ENCODE measurements at places on chromosomes 12 and 14.

GRCh38 chr12:46907791-46908190, 82.0 kb upstream of the SLC38A4 start:
- no peak for DNase-seq

GRCh38 chr14:100571837-100572236, 15.4 kb downstream of the BEGAIN start:
- DNase-seq: no peak

DNA sequence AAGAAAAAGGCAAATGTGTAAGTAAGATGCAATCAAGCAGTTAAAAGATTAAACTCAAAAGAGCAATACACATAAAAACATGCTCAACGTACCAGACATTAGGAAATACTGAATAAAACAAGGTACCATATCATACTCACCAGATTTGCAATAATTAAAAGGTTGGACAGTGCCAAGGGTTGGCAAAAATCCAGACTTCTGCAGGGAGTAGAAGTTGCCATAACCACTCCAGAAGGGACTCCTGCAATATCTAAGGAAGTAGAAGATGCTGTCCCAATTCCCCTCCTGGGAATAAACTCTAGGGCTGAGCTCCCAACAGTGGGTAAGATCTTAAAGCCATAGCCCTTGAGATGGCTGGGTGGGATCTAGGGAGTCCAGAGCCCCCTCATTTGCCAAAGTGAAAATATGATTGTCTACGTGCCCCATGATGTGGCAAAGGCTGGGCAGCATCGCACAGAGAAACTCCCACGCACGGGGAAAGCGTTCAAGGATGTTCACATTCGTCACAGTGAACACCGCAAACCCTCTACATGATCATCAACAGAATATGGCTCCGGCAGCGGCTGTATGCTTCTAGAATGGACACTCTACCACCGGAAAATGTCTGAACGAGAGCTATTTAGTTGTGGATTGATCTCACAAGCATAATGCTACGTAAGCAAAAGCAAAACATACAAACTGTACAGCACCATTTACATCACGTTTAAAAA, 12.3 kb downstream of the KCTD10 start:
- no peak for DNase-seq

DNA sequence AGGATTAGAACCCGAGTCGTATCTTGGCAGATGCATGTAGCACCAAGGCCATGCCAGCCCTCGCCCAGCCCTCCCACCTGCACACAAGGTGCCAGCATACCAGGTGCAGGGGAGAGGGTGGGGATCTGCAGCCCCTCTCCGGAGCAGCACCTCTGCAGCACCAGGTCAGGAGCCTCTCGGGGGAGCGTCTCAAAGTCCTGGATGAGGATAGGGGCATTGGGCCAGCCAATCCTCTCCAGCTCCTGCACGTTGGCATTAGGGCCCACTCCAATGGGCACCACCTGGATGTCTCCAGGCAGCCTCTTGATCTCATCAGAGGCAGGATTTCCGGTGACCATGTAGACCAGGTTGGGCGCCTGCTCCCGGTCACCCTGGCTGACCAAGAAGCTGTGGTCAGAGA, 73.2 kb upstream of the ANO2 start:
- no peak for DNase-seq

DNA sequence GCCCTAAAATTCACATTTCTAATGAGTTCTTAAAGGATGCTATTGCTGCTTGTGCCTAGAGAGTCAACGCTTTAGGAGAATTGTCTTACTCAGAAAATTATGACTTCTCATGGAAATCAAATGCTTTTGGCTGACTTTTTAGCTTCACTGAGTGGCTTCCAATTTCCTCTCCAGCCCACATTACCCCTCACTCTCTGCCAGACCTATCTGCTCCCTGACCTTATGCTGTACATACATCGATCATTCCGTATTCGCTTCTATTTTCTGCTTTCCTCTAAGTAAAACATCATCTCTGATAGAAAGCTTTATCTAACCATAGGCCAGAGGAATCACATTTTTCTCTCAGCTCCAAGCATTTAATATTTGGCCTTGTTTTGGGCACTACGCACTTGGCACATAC, 12.5 kb upstream of the SMCO3 start:
- no peak for DNase-seq

DNA sequence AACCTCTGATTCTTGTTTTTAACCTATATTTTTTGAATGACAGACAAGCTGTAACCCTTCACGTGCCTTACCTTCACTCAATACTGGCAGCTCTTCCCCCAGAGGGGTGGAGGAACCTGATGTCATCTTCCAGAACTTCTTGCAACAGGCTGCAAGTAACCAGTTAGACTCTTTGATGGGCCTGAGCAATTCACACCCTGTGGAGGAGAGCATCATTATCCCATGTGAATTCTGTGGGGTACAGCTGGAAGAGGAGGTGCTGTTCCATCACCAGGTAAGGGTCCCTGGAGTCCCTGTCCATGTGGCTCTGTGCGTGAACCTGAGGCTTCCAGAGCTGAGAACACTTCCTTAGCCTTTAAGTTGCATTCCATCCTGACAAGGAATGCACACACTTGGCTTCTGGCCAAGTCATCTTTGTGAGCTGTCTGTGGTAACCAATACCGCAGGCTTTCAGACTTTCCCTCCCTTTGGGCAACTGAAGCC, 22.7 kb downstream of the TRAFD1 start:
- DNase-seq: no peak

GRCh38 chr12:18966954-18967353, 162.6 kb upstream of the PLEKHA5 start:
- no peak for DNase-seq

- DNase-seq: no peak
These were observed 6.3 kb downstream of the TRAFD1 start for GRCh38 chr12:112131686-112132085.

DNA sequence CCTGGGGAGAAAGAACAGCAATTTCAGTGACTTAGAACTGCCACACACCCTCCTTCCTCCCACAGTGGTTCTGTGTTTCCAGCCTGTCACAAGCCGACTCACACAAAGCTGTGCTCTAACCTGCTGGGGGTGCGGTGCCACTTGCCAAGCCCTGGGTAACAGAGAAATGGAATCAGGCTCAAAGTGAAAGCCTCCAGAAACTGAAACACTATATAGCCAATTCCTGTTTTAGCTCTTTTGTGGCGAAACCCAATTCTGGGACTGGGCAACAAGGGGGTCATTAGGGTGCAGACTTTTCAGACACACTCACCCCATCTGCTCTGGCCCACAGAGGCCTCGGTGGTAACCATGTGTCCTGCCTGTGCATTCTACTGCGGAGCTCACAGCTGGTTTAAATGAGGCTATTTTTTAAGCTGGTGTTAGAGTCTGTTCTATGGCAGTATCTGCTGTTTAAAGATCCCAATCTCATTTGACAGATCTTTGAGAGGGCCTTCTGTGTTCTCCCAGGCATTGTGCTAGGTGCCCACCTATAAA, 15.2 kb upstream of the ACTR6 start:
- no peak for DNase-seq

DNA sequence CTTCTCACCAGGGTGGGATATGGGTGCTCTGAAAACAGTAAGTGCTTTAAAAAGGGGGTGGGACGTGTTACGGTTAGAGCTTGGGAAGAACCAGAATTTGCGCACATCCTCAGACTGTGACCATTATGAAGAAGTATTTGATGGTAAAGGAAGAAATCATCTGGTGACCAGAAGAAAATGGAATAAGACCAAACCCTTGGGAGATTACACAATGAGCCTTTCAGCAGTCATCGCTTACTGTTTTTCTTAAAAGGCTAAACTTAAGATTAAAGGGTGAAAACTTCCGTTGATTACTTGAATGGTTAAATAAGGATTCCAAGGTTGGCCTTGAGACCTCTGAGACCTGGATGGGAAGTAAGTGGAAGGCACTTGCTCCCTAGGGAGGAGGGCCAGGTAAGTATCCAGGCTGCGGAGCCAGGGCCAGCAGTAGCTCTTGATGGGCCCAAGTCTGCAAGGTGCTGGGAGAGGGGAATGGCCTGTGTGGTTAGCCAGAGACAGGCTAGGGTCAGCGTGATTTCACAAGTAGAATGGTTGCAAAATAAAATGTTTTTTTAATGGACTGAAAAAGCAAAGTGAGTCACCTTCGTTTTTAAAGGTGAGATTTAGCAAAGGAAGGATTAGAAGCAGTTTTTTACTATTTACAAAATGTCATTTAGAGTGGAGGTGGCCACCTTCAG, 13.0 kb upstream of the ISM2 start:
- no peak for DNase-seq

DNA sequence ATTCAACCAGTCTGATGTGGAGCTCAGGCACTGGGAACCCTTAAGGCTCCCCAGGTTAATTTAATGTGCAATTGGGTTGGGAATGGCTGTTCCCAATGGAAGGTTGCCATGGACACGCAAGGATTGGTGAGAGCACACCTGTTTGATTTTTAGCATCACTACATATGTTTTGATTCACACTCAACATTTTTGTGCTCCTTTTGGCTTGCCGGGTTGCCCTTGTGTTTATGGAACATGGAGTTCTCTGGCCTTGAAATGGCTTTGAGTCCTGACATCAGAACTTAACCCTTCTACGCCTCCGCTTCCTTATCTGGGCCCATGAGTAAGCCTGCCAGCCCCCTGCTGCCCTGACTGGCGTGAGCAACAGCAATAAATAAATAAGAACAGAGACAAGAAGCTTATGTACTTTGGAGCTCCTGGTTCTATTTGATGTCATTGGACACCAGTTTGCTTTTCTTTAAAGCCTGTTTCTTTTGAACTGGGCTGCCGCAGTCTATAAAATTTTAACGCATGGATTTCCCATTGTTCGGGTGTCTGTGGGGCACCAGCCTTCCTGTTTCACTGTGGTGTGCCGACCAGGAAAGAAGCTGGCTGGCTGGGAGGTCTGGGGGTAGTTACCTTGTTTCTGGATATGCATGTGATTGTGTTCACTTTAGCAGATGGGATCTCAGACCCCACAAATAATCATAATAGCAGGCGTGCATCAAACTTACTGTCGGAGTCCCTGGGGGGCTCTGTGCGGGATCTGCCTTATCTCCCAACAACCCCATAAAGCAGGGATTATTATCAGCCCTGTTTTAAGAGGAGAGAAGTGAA, 27.8 kb downstream of the TBX3 start:
- DNase-seq: no peak

DNA sequence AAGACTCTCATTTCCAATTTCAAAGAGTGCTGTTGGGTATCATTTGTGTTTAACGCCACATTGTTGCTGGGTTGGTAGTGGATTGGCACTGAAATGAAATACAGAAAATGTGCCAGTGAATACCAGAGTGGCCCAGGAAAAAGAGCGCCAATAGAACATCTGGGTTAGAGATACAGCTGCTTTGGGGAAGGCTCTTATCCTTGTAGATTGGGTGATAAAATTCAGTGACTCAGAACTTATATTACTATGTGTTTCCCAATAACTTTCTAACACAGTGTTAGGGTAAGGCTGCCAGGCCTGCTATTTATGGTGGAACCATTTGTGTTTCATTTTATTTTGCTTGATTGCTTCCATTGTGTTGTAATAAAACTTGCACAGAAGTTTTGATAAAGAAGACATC, 168.2 kb upstream of the SSTR1 start:
- no peak for DNase-seq

- DNase-seq: no peak
These were observed 104.7 kb downstream of the RFLNA start for GRCh38 chr12:124399622-124400021.

DNA sequence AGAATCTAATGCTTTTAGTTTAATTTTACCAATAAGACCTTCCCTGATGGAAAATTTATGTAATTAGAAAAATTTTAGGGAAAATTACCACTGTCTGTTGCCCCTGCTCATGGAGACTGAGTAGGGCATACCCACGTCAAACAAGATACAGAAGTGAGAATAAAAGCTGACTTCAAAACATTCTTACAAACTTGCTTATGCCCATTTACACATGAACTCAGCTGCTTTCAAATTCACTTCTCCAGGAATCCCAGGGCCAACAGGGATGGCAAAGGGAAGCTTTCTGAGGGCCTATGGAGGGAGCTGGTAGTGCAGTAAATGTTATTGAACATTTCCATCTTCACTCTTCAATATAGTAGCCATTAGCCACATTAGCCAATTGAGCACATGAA, 4.8 kb upstream of the NINJ2 start:
- no peak for DNase-seq

DNA sequence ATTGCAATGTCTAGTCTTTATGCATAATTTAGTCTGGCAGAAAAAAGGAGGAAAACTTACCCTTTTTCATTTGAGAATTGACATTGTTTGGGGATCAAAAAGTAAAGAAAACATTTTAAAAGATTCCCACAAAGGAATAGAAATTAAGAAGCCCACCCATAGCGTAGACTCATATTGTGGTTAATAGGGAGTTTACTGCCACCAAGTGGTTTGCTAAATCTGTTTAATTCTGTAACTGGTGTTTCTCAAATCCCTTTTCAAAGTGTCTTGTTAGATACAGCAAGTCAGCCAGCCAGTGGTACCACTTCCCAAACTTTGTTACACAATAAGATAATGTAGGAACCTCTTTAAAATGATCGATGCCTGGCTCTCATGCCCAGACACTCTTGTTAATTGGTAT, 180.3 kb downstream of the IPO8 start:
- DNase-seq: no peak

DNA sequence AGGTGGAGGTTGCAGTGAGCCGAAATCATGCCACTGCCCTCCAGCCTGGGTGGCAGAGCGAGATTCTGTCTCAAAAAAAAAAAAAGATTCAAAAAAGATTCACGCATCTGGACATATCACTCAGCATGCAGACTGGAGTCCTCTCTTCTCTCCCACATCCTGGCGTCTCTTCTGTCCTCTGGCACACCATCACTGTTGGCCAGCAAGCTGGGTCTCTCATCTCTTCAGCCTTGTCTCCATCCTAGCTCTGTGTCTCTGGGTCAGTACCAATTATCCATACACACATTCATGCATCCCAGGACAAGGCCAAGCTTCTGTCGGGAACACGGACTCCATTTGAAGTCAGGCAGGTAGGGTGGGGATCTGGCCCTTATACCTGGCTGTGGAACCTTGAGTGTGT, 105.5 kb upstream of the MAP1LC3B2 start:
- no peak for DNase-seq

GRCh38 chr14:103854822-103855733, 7.7 kb upstream of the PPP1R13B start:
- DNase-seq: no peak

- no peak for DNase-seq
These were observed 226.3 kb upstream of the GRIP1 start for GRCh38 chr12:66905201-66905600.

GRCh38 chr12:91813701-91814100, 331.9 kb downstream of the BTG1 start:
- no peak for DNase-seq

- no peak for DNase-seq
These were observed 1727.1 kb upstream of the SEL1L start for GRCh38 chr14:83260751-83261150.

DNA sequence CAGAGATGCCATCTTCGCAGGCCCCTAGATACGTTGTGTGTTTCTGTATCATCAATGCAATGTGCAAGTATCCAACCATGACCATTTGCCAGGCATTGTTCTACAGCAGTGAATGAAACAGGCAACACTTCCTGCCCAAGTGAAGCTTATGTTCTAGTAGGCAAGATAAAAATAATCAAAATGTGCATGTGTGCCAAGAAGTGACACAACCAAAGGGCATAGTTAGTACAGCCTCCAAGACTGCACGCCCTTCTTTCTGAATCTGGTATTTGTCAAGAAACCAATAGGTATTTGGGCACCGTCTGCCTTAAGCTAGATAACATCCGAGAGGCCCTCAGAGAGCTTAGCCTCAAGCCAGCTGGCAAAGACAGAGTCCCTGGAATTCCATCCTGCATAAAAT, 152.0 kb downstream of the TMEM132C start:
- no peak for DNase-seq

- no peak for DNase-seq
These were observed 55.1 kb upstream of the E2F7 start for GRCh38 chr12:77120156-77121085.
